ENCODE measurements at places on chromosomes 3 and 15. TPM values are rescaled to one million over a fixed set of nuclear protein-coding genes. Genes with fewer than 3 reads are reported as not detected.
A peak's percentile ranks its signal among the peaks of the same experiment; 100 is the strongest.

GRCh38 chr15:49370782-49371181, 52.3 kb upstream of the FGF7 start:
- DNase-seq: no peak

- DNase-seq: peak; percentile 98
These were observed at the start of gene MLF1 for GRCh38 chr3:158570999-158571702. TSS of gene MLF1 (plus strand) at chr3:158571194. CDS start at chr3:158571301, 107 bp downstream.

HYAL1 gene
- total RNA-seq: 51.6 TPM

DNA sequence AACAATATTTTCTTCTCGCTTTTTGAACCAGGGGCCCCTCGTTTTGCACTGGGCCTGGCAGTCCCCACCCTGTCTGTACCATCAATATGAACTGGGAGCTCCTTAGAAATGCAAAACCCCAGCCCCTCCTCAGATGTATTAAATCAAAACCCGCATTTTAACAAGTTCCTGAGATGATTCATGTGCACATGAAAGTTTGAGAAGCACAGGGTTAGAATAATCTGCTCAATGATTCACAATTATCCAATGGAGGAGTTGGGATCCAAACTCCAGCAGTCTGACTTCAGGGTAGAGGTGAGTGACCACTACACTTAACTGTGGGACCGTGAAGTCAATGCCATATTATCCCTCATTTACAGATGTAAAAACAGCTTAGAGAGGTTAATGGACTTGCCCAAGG, 256.4 kb downstream of the IGSF11 start:
- no peak for DNase-seq

DNA sequence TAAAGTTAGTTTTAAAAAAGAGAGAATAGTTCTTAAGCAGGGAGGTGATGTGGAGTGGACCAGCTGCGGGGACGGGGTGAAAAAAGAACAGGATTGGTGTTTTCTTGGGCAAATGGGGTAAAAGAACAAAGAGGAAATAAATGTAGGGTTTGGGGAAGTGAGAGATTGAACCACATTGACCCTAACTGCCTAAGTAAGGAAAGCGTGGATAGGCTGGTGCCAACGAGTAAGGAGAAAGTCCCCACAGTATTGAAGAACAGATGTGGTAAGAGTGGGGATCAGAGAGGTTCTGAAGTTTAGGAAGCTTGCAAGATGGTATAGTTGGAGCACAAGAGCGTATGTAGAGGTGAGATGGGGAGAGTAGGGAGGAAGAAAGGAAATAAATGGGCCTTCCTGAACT, 17.0 kb downstream of the IREB2 start:
- DNase-seq: no peak

CMTM6 gene
- total RNA-seq: 15.4 TPM

- no peak for DNase-seq
These were observed 94.6 kb downstream of the ZPLD1 start for GRCh38 chr3:102529452-102529851.

- no peak for DNase-seq
These were observed 19.2 kb upstream of the KPNA1 start for GRCh38 chr3:122533931-122534334.

DNA sequence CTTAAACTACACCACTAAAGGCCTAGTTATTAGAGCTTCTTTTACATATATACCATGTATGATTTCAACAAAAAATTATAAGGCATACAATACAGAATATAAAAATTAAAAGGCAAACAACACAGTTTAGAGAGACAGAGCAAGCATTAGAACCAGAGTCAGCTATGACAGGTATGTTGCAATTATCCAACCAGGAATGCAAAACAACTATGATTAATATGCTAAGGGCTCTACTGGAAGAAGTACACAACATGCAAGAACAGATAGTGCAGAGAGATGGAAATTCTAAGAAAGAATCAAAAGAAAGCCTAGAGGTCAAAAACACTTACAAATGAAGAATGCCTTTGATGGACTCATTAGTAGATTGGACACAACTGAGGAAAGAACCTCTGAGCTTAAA, 39.6 kb downstream of the CCDC54 start:
- no peak for DNase-seq
